ENCODE measurements at places on chromosomes 5 and 9. TPM values are rescaled to one million over a fixed set of nuclear protein-coding genes. Genes with fewer than 3 reads are reported as not detected.

RNF180 gene
- 14.8 TPM for total RNA-seq

PCDHGB1 gene
- total RNA-seq, result 4.6 TPM

NUTM2F gene
- total RNA-seq, result not detected

ZDHHC12 gene
- 66.2 TPM for total RNA-seq

CD180 gene
- total RNA-seq, result 1.6 TPM

DNA sequence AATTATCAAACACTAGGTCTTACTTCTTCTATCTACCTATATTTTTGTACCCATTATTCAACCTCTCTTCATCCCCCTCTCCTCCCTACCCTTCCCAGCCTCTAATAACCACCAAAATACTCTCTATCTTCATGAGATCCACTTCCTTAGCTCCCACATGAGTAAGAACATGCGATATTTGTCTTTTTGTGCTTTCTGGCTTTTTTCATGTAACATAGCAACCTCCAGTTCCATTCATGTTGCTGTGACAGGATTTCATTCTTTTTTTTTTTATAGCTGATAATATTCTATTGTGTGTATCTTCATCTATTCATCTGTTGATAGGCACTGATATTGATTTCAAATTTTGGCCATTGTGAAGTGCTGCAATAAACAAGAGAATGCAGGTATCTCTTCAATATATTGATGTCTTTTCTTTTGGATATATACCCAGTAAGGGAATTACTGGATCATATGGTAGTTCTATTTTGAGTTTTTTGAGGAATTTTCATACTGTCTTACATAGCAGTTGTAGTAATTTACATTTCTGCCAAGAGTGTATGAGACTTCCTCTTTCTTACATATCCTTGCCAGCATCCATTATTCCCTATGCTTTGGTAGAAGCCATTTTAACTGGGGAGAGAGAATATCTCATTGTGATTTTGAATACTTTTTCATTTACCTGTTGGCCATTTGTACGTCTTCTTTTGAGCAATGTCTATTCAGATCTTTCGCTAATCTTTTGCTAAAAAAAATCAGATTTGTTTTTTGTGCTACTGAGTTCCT is 156.8 kb downstream of the DCP2 start:
- DNase-seq, result no peak

GRCh38 chr5:171968531-171968930 is 37.9 kb downstream of the FBXW11 start:
- DNase-seq, result no peak

- no peak for DNase-seq
Observed at GRCh38 chr9:81086416-81086815, 602.9 kb downstream of the TLE1 start.

DNA sequence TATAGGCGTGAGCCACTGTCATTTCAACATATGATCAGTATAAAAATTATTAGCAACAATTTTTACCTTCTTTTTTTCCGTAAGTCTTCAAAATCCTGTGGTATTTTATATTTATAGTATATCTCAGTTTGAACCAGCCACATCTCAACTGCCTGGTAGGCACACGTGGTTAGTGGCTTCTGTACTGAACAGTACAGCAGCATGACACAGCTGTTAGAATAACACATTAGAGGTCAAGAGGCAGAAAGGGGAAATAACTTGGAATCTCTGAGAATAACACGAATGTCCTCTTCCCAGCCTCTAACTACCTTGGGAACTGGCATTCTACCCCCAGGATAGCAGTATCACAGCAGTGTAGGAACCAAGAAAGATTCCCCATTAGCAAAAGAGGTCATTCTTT is 108.5 kb upstream of the IQGAP2 start:
- DNase-seq, result no peak

- no peak for DNase-seq
Observed at GRCh38 chr9:117548556-117548955, 133.7 kb upstream of the ASTN2 start.

DNA sequence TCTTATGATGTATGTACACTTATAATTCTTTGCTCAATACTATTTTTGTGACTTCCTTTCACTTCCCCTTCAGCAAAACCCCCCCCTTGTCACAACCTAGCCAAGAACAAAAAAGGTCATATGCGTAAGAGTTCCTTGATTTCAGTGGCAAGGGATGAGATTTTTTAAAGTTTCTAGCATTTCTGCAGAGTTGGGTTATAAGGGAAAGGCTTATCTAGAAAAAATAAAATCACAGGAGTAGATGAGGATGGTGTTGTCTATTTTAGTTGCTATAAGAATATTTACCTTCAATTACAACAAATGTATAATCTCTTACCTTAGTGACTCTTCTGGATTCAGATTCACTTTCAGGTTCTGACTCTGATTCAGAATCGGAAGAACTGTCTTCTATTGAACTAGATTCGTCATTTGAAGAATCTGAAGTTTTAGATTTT is 184.6 kb downstream of the AP3B1 start:
- DNase-seq, result no peak

DNA sequence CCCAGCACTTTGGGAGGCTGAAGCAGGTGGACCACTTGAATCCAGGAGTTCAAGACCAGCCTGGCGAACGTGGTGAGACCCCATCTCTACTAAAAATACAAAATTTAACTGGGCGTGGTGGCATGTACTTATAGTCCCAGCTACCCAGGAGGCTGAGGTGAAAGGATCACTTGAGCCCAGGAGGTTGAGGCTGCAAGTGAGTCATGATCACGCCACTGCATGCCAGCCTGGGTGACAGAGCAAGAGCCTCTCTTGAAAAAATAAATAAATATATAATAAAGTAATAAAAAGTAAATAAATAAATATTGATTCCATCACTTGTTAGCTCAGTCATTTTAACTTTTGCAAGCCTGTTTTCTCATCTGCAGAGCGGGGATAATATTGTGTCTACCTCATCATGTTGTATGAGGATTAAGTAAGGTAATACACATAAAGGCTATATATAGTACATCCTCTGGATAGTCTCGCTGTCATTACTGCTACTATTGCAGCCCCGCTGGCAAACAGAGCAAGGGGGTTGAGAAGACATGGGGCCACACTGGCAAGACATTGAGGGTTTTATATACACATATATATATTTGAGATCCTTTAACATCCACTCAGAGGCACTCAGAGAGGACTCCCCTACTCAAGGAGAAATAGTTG is 210.9 kb downstream of the C9orf152 start:
- no peak for DNase-seq

- DNase-seq, result no peak
Observed at GRCh38 chr5:14518638-14519037, 63.0 kb upstream of the OTULINL start.
